ENCODE measurements at places on chromosomes 4 and X.

GRCh38 chr4:8236920-8237195 is 32.7 kb upstream of the HTRA3 start:
- no peak for DNase-seq

GRCh38 chrX:119190831-119191230 is 45.3 kb upstream of the PGRMC1 start:
- DNase-seq, result no peak

DNA sequence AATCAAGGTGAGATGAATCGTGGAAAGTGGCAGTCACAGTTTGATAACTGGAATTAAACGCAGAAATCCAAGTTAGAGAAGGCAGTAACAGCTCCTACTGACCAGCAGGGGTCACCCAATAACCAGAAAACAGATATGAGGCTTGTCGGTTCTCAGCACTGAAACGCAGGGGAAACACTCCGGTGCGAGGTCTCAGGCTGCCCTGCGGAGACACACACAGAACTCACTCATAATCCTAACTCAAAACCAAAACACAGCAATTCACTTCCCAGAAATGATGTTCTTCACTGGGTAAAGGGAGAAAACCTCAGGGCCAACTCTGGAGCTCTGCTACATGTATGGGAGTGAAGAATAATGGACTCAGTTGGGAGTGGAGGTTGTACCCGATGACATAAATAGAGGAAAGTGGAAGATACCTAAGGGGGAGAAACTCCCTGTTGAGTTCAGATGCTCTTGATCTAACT is 384.4 kb downstream of the RAPGEF2 start:
- DNase-seq, result no peak

DNA sequence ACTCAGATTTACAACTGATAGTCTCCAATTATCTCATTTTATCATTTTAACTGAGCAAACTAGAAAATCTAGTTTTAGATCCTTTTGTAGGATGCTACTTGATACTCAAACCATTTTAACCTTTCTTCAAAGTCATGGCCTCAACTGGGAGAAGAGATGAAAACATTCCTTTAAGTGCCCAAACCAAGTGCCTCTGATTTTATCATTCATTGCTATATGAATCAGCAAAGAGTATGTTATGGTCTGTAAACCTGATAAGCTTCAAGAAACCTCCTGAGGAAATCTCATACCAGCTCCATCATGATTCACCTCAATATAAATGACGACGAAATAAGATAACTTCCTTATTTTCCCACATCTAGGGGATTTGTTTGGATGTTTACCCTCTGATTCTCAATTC is 119.9 kb downstream of the FAM13A start:
- DNase-seq, result no peak

DNA sequence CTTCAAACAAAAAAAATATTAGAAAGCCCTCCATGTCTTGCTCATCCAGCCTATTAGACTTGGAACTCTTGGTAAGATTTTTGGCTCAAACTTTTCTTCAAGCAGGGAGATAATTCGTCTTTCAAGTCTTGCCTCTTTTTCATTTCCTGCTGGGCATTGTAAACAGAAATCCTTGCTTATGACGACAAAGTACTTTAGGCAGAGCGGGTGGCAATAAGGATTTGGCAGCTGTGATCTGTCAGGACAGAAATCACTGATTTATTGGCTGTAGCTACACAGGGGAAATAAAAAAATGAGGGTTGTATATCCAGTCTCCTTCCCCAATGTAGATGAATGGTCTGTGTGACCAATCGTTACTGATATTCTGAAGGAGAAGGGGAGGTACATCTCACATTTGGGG is 121.6 kb downstream of the SLC4A4 start:
- DNase-seq, result no peak

DNA sequence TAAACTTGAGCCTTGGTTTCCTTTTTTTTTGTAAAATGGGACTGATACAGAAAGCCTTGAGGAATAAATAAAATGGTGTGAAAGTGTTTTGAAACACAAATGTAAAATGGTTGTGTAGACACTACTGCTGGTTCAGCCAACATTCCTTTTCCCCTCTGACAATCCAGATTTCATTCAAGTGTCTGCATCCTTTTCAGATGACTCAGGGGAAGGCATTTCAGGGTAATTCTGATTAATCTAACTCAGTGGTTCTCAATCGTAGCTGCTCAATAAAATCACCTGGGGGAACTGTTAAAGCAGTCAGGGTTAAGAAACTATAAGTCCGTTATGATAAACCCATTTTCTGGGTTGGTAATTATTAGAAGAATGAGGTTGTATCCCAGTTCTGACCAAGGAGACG is 4.6 kb downstream of the ARHGAP10 start:
- DNase-seq, result no peak

- DNase-seq, result no peak
Observed at GRCh38 chrX:150841456-150842197, 56.8 kb downstream of the CD99L2 start.

Data from T follicular helper cell (primary cell).